ENCODE measurements at places on chromosomes 1 and 21. TPM values are rescaled to one million over a fixed set of nuclear protein-coding genes. Genes with fewer than 3 reads are reported as not detected.

Gene PLA2G2A
- total RNA-seq, result 0.36 TPM

DNA sequence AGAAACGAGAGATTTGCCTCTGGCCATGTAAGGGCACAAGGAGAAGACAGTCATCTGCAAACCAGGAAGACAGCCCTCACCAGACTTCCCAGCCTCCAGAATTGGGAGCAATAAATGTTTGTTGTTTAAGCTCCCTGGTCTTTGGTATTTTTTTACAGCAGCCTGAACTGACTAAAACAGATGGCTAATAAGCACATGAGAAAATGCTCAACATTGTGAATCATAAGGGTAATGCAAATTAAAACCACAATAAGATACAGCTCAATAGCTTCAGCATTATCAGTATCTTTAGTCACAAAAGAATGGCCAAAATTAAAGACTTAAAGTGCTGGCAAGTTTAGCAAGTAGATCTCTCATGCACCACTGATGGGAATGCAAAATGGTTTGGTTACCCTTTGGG is 11.7 kb downstream of the UBE2G2 start:
- no peak for DNase-seq

GRCh38 chr1:65953170-65953569 is 160.5 kb downstream of the PDE4B start:
- DNase-seq, result no peak

GRCh38 chr1:2845869-2846268 is 44.4 kb upstream of the TTC34 start:
- no peak for DNase-seq

GRCh38 chr21:28220680-28221079 is 772.0 kb downstream of the LTN1 start:
- DNase-seq, result no peak

DNA sequence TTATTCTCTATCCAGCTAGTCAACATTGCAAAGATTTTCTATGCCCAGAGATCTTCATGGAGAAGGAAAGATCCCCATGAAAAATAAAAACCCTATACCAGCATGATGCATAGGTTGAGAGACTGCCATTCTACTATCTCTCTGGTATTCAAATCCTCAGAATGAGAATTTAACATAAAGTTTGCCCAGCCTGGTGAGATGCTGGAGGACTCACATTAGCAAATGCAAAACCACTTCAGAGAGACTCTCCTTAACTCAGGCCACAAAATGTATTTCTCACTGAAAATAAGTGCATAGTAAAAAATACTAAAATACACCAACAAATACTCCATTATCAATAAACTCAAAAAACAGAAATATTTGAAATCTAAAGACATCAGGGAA is 430.0 kb upstream of the RUNX1 start:
- no peak for DNase-seq

DNA sequence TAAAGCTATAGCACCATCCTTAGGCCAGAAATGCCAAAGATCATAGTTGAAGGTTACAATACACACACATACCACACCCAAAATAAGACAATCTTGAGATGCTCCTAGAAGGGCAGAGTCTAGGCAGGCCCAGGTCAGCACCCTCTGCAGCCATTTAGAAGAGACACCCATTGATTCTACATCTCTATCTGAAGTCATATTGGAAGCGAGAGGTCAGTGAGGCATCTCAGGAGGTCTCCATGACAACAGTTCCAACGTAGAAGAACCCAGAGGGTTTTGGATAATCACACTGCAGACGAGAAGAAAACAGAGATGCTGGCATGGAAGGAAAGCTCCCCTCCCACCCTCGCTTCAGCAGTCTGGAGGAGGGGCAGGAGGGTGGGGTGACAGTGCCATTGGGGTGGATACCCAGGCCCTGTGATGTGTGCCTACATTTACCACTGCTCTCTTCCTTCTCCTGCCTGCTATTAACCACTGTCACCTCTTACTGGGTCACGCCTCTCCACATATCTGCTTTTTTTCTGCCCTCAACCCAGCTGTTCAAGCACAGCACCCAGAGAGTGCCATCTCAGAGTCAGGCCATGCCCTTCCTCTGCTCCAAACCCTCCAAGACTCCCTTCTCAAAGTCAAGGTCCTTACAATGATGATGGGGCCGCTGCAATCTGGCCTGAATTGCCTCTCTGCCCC is 6.2 kb downstream of the TMCO4 start:
- DNase-seq, result no peak

GRCh38 chr1:178011465-178011828 is 41.6 kb upstream of the SEC16B start:
- DNase-seq, result no peak
